ENCODE measurements at places on chromosomes 3 and 15. TPM values are rescaled to one million over a fixed set of nuclear protein-coding genes. Genes with fewer than 3 reads are reported as not detected.

GRCh38 chr3:76958861-76959260 lies 81.0 kb upstream of the ROBO2 start:
- H3K27ac ChIP-seq: no peak overlapping the region
- H3K4me1 ChIP-seq: no peaks in the 10 kb centered on the region
- no peaks in the 10 kb centered on the region for H3K27me3 ChIP-seq
- no peaks in the 10 kb centered on the region for H3K36me3 ChIP-seq
- H3K4me3 ChIP-seq: no peak overlapping the region
- DNase-seq: no peak

- peaks cover 16% of the 10 kb centered on the region for H3K4me1 ChIP-seq
- no peaks in the 10 kb centered on the region for H3K27me3 ChIP-seq
- H3K36me3 ChIP-seq: no peaks in the 10 kb centered on the region
- DNase-seq: no peak
- peak overlapping the region; percentile 78 for H3K27ac ChIP-seq
- H3K4me3 ChIP-seq: peak overlapping the region; percentile 38
These were observed 45.7 kb downstream of the EHHADH start for GRCh38 chr3:185207931-185208746.

DNA sequence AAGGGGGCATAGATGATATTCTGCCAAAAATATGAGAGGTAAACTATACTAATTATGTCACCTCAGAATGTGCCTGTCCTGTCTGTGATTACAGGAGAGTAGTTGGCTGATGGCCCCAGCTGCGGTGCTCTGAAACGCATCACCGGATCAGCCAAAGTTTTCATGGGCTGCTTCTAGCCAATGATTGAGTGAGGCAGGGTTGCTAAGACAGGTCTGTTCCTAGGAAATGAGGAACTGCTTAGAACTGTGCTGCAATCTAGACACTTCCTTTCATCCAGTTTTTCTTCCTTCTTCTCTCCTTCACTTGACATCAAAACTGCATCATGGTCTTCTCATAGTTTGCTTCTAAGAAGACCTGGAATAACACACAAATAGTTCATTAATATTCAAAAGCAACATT lies 124.0 kb downstream of the KCNH8 start:
- peaks cover 1% of the 10 kb centered on the region for H3K27me3 ChIP-seq
- no peak overlapping the region for H3K4me3 ChIP-seq
- H3K4me1 ChIP-seq: peaks cover 8% of the 10 kb centered on the region
- no peaks in the 10 kb centered on the region for H3K36me3 ChIP-seq

GRCh38 chr3:107772016-107772415 lies 249.3 kb downstream of the BBX start:
- no peak for DNase-seq
- peaks cover 47% of the 10 kb centered on the region for H3K36me3 ChIP-seq
- H3K4me1 ChIP-seq: peaks cover 9% of the 10 kb centered on the region

DNA sequence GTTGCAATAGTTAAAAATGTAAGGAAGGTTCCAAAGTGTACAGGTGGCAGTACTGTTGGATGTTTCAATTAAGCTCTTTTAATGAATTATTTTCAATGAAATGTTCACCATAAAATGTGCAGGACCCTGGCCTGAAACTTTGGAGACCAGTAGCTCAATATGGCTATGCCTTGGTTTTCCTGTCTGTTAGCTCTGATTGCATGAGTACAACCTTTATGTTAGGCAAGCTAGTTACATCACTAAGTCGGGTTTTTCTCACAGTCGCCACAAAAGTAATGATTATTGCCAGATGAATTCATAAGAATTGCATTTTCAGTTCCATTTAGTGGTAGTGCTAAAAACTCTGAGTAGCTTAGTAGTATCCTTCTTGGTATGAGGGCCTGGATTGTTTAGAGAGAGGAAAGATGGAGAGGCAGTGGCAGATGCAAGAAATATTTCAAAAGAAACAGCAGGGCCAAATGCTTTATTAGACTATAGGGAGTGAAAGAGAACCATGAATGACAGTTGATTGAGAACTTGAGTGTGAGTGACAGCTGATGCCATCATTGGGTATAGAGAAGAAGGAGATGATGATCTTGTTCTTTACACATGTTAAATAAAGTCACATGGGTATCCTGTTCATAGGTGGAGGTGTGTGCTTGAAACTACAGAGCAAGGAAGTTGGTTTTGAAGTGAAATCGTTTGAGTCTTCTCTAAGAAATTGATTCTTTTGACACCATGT lies 109.5 kb downstream of the AKAP13 start:
- DNase-seq: no peak
- no peaks in the 10 kb centered on the region for H3K27me3 ChIP-seq
- peaks cover 33% of the 10 kb centered on the region for H3K36me3 ChIP-seq
- H3K4me1 ChIP-seq: peaks cover 71% of the 10 kb centered on the region
- H3K27ac ChIP-seq: no peak overlapping the region
- no peak overlapping the region for H3K4me3 ChIP-seq

GRCh38 chr3:114128826-114129225 lies 50.0 kb downstream of the DRD3 start:
- H3K4me3 ChIP-seq: no peak overlapping the region
- no peaks in the 10 kb centered on the region for H3K27me3 ChIP-seq
- no peaks in the 10 kb centered on the region for H3K4me1 ChIP-seq
- DNase-seq: no peak
- H3K27ac ChIP-seq: no peak overlapping the region
- H3K36me3 ChIP-seq: no peaks in the 10 kb centered on the region

- no peak for DNase-seq
- no peaks in the 10 kb centered on the region for H3K36me3 ChIP-seq
- no peak overlapping the region for H3K27ac ChIP-seq
- H3K4me1 ChIP-seq: no peaks in the 10 kb centered on the region
These were observed 25.7 kb downstream of the DCLK3 start for GRCh38 chr3:36738702-36739101.

DNA sequence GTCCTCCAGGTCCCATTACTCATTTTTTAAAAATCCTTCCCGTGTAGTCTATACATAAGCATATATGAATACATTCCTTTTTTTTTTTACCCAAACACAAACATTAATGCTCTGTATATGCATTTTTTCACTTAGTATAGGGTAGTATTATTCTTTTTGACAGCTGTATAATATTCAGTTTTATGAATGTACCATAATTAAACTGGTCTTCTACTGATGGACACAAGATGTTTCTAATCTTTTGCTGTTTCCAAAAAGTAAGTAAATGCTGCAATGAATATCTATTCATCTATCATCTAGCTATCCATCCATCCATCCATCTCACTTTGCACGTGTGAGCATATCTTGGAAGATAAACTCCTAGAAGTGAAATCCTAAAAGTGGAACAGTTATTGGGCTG lies 110.8 kb downstream of the IGF2BP2 start:
- H3K4me3 ChIP-seq: no peak overlapping the region
- DNase-seq: no peak
- no peak overlapping the region for H3K27ac ChIP-seq
- H3K36me3 ChIP-seq: no peaks in the 10 kb centered on the region
- H3K27me3 ChIP-seq: peaks cover 6% of the 10 kb centered on the region

GRCh38 chr3:49161808-49162530 lies 4.2 kb downstream of the CCDC71 start:
- H3K36me3 ChIP-seq: peaks cover 34% of the 10 kb centered on the region
- H3K27me3 ChIP-seq: no peaks in the 10 kb centered on the region
- DNase-seq: no peak
- no peak overlapping the region for H3K4me3 ChIP-seq

GRCh38 chr3:130950124-130950523 lies 56.2 kb downstream of the ATP2C1 start:
- H3K27me3 ChIP-seq: no peaks in the 10 kb centered on the region
- H3K36me3 ChIP-seq: peaks cover 72% of the 10 kb centered on the region
- DNase-seq: no peak
- H3K27ac ChIP-seq: no peak overlapping the region
- no peak overlapping the region for H3K4me3 ChIP-seq

GRCh38 chr15:31499236-31499952 lies 172.8 kb downstream of the KLF13 start:
- no peaks in the 10 kb centered on the region for H3K36me3 ChIP-seq
- no peak overlapping the region for H3K4me3 ChIP-seq
- H3K4me1 ChIP-seq: no peaks in the 10 kb centered on the region
- peaks cover 3% of the 10 kb centered on the region for H3K27me3 ChIP-seq
- no peak for DNase-seq

DNA sequence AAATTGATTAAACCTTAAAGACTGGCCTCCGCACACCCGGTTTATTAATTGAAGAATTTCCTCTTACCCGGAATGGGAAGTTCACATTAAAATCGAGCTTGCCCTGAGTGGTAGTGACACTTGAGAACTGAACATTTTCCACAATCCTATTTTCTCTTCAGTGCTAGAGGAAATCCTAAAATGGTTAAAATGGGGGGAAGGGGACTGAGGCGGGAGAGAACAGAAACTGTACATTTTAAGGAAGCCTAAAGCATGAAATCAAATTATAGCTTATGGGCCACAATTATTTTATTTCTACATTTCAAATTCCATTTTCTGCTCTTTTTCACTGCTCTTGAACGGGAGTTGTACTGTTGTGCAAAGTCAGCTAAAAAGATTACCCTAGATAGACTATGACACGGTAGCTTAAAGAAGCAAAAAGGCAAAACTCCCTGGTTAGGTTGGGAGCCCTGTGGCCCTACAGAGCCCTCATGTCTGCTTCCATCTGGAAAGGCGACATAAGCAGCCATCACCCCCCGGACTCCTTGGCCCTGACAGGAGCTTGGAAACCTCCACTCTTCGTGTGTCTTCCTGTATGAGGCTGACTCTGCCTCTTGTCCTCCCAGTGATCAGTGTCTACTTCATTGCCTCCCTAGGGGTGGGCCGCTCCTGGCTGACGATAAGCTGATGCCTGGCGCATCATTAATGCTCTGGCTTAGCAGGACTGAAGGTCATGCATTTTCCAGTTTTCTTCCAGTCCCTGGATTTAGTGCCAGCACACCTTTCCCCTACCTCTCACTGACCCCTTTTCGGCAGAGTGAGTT lies 79.3 kb downstream of the EEFSEC start:
- peaks cover 1% of the 10 kb centered on the region for H3K36me3 ChIP-seq
- no peaks in the 10 kb centered on the region for H3K27me3 ChIP-seq
- no peak for DNase-seq
- no peak overlapping the region for H3K4me3 ChIP-seq
- peaks cover 11% of the 10 kb centered on the region for H3K4me1 ChIP-seq
- H3K27ac ChIP-seq: no peak overlapping the region

DNA sequence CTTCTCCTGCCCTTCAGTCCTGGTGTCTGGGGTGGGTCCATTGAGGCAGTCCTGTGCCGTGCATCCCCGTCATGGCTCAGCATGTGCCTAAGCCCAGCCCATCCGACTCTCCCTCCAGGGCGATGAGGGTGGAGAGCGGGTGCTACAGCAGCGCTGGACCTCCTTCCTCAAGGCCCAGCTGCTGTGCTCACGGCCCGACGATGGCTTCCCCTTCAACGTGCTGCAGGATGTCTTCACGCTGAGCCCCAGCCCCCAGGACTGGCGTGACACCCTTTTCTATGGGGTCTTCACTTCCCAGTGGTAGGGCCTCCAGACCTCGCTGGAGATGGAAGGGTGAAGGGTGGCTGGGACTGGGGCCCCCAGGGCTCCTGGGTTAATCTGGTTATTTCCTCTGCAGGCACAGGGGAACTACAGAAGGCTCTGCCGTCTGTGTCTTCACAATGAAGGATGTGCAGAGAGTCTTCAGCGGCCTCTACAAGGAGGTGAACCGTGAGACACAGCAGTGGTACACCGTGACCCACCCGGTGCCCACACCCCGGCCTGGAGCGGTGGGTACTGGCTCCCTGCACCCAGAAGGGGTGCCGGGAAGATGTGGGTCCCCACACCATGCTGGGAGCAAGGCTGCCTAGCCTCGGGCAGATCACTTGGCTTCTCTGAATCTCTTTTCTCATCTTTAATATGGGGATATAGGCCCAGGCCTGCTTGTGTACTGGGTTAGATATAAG lies 10.1 kb downstream of the CIB1 start:
- peak overlapping the region; percentile 6 for H3K27ac ChIP-seq
- DNase-seq: no peak
- no peak overlapping the region for H3K4me3 ChIP-seq
- peaks cover 27% of the 10 kb centered on the region for H3K4me1 ChIP-seq
- peaks cover 79% of the 10 kb centered on the region for H3K36me3 ChIP-seq

DNA sequence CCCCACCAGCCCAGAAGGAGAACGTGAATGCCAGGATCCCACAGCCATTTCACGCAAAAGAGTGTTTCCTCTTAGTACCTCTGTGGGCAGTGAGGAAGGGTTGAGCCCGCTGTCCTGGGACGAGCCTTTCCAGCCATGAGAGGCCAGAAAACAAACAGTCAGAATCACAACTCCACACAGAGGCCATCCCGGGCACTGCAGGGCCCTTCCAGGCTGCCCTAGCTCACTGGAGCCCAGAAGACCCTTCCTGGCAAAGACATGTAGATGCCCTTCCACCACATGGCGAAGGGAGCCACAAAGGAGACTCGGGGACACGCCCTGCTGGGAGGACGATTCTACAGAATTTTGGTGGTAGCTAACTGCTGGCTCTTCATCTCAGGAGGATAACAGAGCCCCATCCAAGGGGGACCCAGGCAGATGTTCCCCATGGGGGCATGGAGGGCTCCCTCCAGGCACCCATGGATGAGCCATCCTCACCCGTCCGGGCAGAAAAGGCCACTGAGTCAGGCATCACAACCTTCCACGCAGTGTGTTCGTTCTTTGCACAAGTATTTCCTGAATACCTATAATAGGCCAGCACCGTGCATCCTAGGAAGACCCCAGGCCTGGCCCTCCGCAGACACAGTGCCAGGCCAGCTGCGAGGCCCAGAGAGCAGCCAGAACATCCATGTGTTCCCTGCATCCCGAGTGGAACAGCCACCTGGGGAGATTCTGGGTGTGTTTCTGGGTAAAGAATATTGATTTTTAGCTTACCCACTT lies 47.2 kb downstream of the SLC12A8 start:
- peaks cover 3% of the 10 kb centered on the region for H3K27me3 ChIP-seq
- no peak overlapping the region for H3K4me3 ChIP-seq
- no peak for DNase-seq
- H3K27ac ChIP-seq: no peak overlapping the region
- H3K4me1 ChIP-seq: peaks cover 6% of the 10 kb centered on the region
- no peaks in the 10 kb centered on the region for H3K36me3 ChIP-seq

DNA sequence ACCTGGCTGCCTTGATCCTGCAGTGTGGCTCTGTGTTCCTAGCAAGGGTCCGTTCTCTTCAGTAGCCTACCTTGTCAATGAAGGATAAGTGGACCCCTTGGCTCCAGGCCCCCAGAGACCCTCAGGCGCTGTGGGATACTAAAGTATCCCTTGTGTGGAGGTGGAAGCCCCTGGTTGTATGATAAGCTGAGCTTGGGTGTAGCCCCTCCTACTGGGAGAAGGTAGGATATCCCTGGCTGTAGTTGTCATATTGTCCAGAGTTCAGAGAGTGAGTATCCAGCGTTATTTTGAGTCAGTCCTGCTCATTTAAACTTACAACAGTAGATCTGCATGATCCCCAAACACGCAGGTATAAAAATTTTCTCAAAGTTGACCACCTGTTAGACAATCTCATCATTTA lies 496.8 kb downstream of the CNTN4 start:
- no peaks in the 10 kb centered on the region for H3K36me3 ChIP-seq
- no peaks in the 10 kb centered on the region for H3K27me3 ChIP-seq
- H3K4me3 ChIP-seq: no peak overlapping the region

GRCh38 chr3:64357481-64357880 lies 132.2 kb upstream of the PRICKLE2 start:
- H3K4me1 ChIP-seq: no peaks in the 10 kb centered on the region
- no peak for DNase-seq

- no peak overlapping the region for H3K4me3 ChIP-seq
- no peaks in the 10 kb centered on the region for H3K27me3 ChIP-seq
- DNase-seq: no peak
- H3K27ac ChIP-seq: peak overlapping the region; percentile 64
These were observed 24.5 kb upstream of the TBL1XR1 start for GRCh38 chr3:177221744-177222143.

The CADPS gene
- total RNA-seq: not detected

The TM4SF4 gene
- not detected for total RNA-seq

The IL17RD gene
- not detected for total RNA-seq

The CYP1A1 gene
- total RNA-seq: 1.3 TPM

The NOX5 gene
- total RNA-seq: 0.09 TPM

The NUP210 gene
- total RNA-seq: 91.9 TPM

The SLC30A4 gene
- total RNA-seq: 3.9 TPM

All from activated B cell treated with CpG ODN at 0.5 μM for 24 hours (primary cell).